LNCaP clone FGC (cell line): ENCODE measurements at places on chromosomes 6 and 20.
A peak's percentile ranks its signal among the peaks of the same experiment; 100 is the strongest.

- DNase-seq = no peak
Measured at GRCh38 chr6:20538131-20538662, 3.9 kb downstream of the CDKAL1 start.

- DNase-seq = no peak
Measured at GRCh38 chr20:58715391-58715800, 22.8 kb downstream of the NPEPL1 start.

GRCh38 chr6:17149571-17149970 is 47.7 kb downstream of the STMND1 start:
- no peak for DNase-seq

DNA sequence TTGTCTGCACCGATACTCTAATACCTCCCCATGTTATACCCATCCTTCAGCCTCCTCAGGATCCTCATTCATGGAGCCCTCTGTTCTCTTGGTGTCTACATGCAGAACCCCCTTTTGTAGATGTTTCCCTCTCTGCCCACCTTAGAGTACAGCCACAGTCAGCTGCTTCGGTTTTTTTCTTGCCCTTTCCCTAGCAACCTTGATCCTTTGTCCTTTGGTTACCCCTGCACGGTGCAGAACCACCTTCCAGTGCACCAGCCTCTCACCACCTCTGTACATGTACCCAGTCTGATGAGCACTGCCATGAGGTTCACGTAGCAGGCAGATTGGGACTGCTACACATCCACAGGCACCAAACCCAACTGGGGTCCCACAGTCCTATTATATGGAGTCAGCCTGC is 7.3 kb downstream of the VPS16 start:
- no peak for DNase-seq

DNA sequence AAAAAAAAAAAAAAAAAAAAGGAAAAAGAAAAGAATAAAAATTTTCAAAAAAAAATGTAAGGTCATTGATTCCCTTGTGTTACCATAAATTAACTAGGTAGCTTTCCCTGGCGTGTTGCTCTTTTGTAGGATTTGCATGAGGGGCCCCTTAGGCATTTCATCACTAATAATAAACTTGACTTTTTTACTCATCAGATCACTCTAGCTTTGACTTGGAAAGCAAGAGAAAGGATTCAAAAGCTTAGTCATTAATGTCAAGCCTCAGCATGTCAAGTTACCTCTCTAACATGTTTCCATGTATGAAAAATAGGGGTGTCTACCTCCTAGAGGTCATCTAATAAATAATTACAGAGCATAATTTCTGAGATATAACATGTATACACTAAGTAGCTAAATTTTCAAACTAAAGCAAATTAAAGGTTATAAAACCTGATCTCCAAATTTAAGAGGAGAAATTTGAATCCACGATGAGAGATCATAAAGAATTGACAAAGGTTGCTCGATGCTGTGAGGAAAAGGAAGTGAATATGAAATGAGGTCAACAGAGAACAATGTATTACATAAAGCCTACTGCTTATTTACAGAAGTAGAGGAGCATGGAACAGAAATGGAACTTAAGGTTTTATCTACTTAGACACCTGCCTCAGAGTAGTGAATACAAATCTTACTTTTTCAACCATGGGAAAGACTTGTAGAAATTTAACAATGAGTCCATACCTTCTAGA is 86.8 kb downstream of the ARHGAP18 start:
- no peak for DNase-seq

- DNase-seq = no peak
Measured at GRCh38 chr20:60171313-60171712, 213.1 kb downstream of the CDH26 start.

- no peak for DNase-seq
Measured at GRCh38 chr6:104460738-104461483, 398.8 kb downstream of the HACE1 start.

- no peak for DNase-seq
Measured at GRCh38 chr6:52337633-52338290, 24.2 kb upstream of the PAQR8 start.

- no peak for DNase-seq
Measured at GRCh38 chr6:150443621-150444020, 74.8 kb downstream of the IYD start.

- DNase-seq = no peak
Measured at GRCh38 chr20:23048283-23049200, 930 bp downstream of the THBD start.

GRCh38 chr6:56764081-56764566 is 121.4 kb upstream of the DST start:
- DNase-seq = no peak

GRCh38 chr6:152952866-152953509 is 29.9 kb downstream of the FBXO5 start:
- DNase-seq = peak; percentile 11

DNA sequence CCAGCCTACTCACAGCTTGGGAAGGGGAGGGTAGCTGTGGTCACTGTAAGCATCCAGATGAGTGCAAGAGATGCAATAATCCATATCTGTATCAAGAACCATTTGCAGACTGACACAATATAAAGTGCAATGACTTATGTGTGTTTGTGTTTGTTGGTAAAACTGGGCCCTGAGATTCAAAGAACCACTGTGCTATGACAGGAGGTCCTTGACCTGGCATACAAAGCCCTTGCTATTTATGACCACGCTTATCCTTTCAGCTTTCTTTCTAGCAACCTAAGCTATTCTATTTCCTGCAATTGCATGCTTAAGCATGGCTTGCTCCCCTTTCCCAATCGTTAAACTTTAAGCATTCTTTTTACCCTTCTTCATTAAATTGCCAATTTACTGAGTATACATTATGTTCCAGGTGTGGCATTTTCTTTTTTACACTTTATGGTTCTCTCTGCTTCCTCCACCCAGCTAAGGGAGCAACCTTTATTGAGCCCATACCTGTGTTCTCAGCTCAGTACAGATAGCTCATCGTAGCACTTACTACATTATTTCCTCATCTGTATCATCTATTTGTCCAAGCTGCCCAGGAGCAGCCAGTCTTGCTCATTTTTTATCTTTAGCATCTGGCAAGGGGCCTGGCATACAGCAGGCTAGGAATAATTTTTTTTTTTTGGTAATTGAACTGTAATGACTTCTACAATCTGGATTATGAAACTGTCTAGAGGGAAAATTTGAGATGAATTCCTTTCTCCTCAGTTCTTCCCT is 3.5 kb downstream of the MCUR1 start:
- DNase-seq = no peak
